ENCODE measurements at places on chromosomes 2 and 18. TPM values are rescaled to one million over a fixed set of nuclear protein-coding genes. Genes with fewer than 3 reads are reported as not detected.

GRCh38 chr2:102000813-102001766 lies 9.3 kb downstream of the IL1R2 start:
- no peak for DNase-seq

DNA sequence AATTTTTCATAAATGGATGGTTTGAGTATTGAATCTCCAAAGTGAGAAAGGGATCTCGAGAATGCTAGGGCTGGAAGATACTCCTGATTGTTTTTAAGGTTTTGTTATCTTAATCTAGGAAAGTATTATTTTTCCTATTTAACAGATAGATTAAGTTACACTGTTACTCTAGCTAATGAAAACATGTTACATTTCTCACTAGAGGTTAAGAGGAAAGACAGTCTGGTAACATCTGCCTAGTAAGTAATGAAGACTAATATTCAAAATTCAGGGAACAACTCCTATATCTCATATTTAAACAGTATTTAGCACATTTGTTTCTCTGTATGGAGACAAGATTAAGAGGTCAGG lies 2.0 kb downstream of the GALNT3 start:
- no peak for DNase-seq

GRCh38 chr2:157441072-157441454 lies 2.8 kb downstream of the CYTIP start:
- DNase-seq, result no peak

Gene PFN4
- not detected for total RNA-seq

DNA sequence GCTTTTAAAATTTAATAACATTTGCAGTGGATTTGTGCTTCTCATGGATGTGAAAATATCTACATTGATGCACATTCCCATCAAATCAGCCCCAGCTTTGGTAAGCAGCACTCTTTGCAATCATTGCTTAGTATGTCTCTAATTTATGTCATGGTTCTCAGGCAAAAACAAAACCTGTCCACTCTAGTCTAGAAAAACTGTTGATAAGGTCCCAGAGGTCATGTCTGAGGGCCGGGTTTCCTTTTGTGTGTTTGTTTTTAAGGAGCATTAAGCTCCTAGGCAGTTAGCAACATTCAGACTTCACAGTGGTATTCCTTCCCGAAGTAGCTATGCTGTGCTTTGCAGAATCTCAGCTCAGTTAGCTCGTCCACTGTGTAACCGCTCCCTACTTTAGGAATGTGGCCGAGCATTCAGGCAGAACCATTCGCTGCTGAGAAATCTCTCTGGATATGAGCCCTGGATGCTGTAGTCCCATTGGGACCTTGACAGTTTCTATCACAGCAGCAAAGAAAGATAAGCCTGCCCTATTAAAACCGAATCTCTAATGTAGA lies 4.0 kb downstream of the DIPK1C start:
- DNase-seq, result no peak

- no peak for DNase-seq
Measured at GRCh38 chr2:6443061-6443823, 422.5 kb downstream of the CMPK2 start.

GRCh38 chr2:9017411-9017810 lies 13.9 kb upstream of the MBOAT2 start:
- DNase-seq, result no peak

- DNase-seq, result peak; percentile 23
Measured at GRCh38 chr2:105299290-105299689, 30.2 kb downstream of the TGFBRAP1 start.

GRCh38 chr2:72118951-72119350 lies 28.7 kb downstream of the CYP26B1 start:
- DNase-seq, result no peak

- no peak for DNase-seq
Measured at GRCh38 chr18:24111936-24112335, 26.9 kb upstream of the CABYR start.

Gene ONECUT2
- total RNA-seq, result 6.2 TPM

Gene B4GALT6
- 3.8 TPM for total RNA-seq

Gene LAMA3
- 2.6 TPM for total RNA-seq

DNA sequence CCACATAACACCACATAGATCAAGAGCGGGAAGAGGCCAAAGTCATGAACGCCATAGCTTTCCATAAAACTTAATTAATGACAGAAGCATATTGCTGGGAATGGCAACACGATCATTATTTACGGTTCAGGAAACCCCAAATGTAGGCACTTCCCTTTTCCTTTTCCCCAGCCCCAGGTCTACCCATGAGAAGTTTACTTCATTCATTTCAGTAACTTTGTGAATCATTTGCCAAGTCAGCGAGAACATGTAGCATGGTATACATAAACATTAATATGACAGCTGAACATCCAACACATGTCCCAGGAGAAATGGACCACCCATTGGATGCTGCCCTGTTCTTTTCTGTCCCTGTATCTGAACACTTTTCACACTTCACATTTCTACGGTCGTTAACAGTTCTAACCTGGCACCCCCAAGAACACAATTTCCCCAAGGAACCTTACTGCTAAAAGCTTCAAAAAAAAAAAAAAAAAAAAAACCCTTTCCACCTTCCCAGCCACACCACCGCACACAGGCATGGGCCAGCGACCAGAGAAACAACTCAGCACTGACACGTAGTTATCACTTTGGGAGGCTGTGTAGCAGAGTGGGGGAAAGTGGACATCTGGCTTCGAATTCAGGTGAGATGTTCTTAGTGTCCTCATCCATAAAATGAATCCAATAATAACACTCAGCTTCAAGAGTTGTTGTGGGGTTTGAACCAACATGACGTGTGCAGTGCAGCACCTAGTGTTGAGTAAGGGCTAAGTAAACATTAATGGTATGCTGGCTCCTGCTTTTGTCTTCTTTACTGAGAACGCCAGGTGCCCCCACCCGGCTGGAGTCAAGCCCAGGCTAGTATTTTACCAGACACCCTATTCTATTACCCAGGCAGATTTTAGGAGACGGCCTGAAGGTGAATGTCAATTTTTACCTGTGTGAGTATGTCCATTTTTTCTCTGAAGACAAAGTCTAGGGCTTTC lies 371.5 kb downstream of the LNPK start:
- peak; percentile 81 for DNase-seq

DNA sequence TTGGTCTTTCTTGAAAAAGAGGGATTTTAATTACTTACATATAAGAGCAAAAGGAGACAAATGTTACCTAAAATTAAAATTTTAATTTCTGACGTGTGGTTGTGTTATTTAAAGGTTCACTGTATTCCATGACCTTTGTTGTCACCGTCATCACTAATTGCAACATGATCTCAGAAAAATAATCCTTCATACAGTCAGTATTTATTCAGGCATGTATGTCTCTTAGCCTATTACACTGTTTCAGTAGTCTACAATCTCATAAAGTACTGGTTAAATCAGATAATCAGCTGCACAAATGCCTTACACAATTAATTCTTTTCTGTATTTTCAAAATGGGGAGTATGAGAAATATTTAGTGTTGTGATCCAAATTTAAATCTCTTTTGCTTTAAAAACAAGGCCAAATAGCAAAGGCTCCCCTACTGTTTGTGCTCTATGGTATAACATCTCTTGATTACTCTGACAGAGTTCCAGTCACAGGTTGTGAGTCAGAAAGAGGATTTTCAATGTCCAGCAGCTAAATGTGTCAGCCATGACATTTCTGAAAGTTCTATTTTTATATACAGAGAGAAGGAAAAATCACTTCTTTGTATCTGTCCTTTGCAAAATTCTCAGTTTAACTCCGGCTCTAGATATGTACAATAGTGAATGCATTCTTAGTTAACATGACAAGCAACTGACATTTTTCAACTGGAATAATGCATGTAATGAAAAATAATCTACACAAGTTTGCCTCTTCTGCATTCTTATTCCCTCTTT lies 184.0 kb downstream of the FIGN start:
- no peak for DNase-seq

DNA sequence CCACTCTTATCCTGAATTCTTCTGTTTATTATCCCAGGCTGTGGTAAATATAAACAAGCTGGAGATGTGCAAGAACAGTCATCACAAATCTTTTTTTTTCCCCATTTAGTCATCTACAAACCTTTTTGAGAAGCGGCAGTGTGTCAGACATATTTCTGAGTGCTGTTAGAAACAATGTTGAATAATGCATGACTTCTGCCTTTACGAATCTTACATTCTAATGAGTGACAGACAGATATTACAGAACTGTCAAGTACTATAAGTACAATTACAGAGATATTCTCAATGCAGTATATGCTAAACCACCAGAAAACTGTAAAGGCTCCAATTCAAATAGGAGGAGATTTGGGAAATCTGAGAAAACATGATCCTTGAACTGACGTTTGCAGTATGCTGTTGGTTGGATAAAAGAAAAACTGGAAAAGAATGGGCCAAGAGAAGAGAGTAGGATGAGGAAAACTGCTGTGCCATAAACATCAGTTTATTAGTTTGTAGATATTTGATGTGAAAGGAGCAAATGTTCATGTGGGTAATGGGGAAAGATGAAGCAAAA lies 379.5 kb upstream of the SLC8A1 start:
- DNase-seq, result no peak

DNA sequence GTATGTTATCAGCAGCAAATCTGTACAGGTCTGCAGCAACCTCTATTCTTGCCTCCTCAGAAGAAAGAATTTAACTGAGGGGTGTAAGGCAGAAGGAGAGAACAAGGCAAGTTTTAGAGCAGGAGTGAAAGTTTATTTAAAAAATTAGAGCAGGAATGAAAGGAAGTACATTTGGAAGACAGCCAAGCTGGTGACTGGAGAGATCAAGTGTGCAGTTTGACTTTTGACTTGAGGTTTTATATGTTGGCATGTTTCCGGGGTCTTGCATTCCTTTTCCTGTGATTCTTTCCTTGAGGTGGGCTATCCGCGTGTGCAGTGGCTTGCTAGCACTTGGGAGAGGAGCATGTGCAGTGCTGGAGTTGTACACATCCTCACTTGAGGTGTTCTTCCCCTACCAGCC lies 16.5 kb upstream of the CERS6 start:
- no peak for DNase-seq

- no peak for DNase-seq
Measured at GRCh38 chr2:191927991-191928390, 81.1 kb upstream of the CAVIN2 start.

Gene HRH4
- total RNA-seq, result not detected

GRCh38 chr2:199111458-199111857 lies 346.3 kb downstream of the SATB2 start:
- no peak for DNase-seq

GRCh38 chr2:47026748-47027534 lies 111.3 kb upstream of the MCFD2 start:
- no peak for DNase-seq

Gene ANKRD62
- not detected for total RNA-seq

DNA sequence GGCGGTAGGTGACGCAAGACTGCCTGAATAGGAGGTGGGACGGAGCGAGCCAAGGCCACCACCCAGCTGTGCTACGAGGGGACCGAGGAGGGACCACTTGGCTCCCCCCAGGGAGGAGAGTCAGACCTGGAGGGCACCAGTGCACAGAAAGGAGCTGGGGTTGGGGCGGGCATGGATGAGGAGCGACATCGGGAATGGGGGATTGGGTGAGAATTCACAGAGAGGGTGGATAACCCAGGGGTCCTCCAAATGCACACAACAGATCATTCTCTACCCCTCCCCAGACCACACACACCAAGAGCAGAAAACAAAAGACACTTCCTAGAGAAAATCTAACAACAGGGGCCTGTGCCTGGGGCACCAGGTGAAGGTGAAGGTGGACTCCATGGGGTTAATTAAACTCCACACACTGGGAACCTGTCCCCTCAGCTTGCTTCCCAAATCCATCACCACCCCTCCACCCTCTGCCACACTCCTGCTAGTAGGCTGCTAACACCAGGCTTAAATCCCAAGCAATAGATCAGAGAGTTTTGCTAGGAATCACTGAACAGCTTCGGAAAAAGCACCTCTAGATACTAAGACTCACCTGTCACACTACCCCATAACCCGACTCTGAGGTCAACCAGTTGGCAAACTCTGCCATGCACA lies 274.6 kb downstream of the EIPR1 start:
- DNase-seq, result no peak

Gene ATP8B1
- 4.0 TPM for total RNA-seq

Gene TMEM169
- 4.5 TPM for total RNA-seq

Gene CD8B2
- total RNA-seq, result not detected

DNA sequence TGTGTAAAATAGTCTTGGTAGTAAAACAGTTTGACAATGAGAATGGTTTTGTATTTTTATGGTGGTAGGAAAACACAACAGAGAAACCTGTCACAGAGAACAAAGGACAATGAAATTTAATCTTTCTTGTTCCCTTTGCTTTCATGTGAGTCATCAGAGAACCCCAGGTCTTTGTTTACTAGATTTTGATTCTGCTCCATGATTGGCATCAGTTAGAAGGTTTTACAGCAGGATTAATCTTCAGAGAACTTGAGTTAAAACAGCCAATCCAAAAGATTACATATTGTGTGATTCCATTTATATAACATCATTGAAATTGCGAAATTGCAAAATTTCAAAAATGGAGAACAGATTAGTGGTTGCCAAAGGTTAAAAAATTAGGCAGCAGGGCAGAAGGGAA lies 2.5 kb downstream of the APLF start:
- peak; percentile 37 for DNase-seq

- no peak for DNase-seq
Measured at GRCh38 chr2:100554798-100555407, 7.9 kb upstream of the PDCL3 start.

Gene SLC11A1
- 0.21 TPM for total RNA-seq

DNA sequence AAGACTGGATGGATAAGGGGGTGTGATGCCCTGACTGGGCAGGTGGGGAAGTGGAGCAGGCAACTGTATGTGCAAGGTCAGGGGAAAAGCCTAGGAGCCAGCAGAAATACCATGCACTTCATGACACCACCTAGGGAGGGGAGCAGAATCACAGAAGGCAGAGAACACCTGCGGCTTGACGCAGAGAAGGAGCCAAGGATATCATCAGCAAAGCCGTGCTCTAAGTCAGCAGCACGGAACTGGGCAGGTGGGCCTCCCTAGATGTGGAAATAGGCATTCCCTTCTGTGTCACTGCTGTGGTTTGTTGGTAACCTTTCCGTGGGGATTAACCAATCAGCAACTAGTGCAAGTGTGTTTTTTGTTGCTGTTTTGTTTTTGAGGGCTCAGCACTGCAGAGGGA lies 41.3 kb downstream of the HDLBP start:
- DNase-seq, result no peak

Gene LYG2
- total RNA-seq, result 0.15 TPM

Gene RAX
- not detected for total RNA-seq

DNA sequence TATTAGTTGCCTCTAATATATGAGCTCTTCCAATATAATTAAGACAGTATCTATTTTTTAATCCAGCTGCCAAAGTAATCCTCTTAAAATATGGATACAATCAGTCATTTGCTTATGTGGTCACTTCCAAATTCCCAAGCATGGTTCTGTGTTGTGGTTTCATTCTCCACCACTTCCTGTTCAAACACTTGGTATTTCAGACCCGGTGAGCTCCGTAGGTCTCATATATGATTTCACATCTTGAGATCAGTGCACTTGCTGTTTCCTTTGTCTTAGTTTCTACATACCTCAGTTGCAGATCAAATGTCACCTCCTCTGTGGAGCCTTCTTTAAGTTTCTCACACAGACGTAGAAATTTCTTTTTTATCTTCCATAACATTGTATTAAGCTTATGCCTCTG lies 254.2 kb downstream of the KCNS3 start:
- no peak for DNase-seq
